Activated CD4-positive, CD25-positive, alpha-beta regulatory T cell (primary cell): ENCODE measurements at places on chromosomes 4 and X.

DNA sequence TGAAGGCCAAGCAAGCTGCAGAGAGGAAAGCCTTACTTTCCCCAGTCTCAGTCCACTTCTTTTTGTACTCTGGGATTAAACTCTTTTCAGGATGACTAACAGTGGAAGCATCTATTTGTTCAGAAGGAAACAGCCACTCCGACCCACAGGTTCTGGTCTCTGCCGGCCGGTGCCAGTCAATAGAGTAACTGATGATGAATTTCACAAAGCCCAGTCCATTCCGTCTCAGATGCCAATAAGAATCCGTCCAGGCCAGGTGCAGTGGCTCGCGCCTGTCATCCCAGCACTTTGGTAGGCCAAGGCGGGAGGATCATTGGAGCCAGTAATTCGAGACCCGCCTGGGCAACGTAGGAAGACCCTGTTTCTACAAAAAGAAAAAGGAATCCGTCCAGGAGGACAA lies 58.5 kb upstream of the HELT start:
- no peak for DNase-seq

- no peak for DNase-seq
These were observed 189.6 kb downstream of the GPAT3 start for GRCh38 chr4:83725336-83726085.

DNA sequence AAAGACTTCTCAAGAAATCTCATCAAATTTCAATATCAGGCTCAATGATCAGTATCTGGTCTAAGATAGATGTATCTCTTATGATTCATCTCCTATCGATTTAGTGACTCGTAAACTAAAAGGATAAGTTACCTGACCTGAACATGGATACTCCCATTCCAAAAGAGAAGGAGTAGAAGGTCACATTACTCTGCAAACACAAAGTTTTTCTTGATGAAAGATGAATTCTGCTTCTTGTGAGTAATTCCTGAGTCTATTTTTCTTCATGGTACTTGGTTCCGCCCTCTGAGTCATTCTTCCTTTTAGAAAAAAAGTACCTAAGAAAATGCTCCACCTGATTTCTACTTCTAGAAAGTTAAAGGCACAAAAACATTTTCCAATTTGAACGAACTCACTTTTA lies 223.1 kb upstream of the SLIT2 start:
- DNase-seq, result no peak

- no peak for DNase-seq
These were observed 160.0 kb downstream of the HNRNPD start for GRCh38 chr4:82213485-82214417.

DNA sequence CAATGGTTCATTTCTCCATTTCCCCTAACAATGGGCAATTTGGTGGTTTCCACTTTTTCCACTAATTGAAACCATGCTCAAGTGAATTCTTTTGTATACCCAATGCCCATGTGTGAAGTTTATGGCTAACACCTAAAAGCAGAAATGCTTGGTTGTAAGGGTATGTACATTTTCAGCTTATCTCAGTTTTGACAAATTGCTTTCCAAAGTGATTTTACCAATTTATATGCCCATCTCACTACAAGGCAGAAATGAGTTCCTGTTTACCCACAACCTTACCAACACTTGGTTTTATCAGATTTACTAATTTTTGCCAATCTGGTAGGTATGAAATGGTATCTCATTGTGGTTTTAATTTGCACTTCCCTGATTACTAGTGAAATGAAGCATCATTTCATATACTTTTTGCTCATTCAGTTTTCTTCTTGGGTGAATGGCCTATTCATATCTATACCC lies 14.8 kb downstream of the GPR34 start:
- no peak for DNase-seq

DNA sequence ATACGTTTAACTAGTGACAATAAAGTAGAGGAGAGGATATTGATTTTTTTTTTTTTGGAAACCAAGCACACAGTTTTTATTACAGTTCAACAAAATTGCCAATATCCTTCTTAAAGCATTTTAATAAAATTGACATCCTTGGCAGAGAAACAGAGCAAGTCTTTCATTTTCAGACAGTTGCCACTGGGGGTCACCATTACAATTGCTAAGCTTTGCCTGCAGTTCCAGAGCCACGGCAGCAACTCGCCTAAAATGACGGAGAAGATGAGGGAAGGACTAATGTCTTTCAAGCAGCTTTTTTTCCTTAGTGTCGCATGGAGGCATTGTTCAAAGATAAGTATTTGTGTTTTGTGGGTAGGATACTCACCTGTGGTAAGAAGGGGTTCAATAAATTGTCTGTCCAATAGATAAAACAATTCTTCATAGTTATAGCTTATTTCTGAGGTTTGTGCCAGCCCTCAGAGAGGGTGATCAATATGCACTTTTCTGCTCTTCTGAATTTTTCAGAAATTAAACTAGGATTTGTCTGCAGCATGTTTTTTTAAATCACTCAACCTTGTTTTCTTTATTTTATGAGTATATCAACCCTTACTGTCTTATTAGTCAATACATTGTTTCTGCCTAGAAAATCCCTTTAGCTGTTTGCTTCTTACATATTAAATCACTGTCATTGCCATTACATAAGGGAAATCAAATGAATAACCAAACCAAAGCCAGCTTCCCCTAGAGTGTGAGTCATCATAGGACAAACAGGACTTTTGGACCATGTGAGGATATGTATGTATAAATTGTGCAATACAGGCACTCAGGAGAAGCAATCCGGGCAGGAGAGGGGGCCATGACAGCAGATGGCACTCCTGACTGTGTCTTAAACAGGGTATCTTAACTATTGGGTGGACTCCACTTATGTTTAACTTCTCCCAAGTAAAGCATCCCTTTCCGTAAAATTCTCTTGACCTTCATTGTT lies 508.1 kb upstream of the ARX start:
- DNase-seq, result no peak

GRCh38 chrX:51853251-51853650 lies 40.2 kb upstream of the MAGED1 start:
- DNase-seq, result no peak

GRCh38 chr4:155787113-155787710 lies 28.4 kb downstream of the GUCY1B1 start:
- no peak for DNase-seq

- DNase-seq, result no peak
These were observed 12.5 kb downstream of the ABLIM2 start for GRCh38 chr4:8146157-8146556.

GRCh38 chr4:56465599-56466295 lies 1.7 kb upstream of the SRP72 start:
- no peak for DNase-seq

GRCh38 chrX:68761086-68761485 lies 67.7 kb upstream of the EFNB1 start:
- no peak for DNase-seq

GRCh38 chr4:26420913-26421312 lies 69.4 kb downstream of the CCKAR start:
- DNase-seq, result no peak
